NCI-H526 (cell line): ENCODE measurements at places on chromosomes 2 and 18.
A peak's percentile ranks its signal among the peaks of the same experiment; 100 is the strongest.

DNA sequence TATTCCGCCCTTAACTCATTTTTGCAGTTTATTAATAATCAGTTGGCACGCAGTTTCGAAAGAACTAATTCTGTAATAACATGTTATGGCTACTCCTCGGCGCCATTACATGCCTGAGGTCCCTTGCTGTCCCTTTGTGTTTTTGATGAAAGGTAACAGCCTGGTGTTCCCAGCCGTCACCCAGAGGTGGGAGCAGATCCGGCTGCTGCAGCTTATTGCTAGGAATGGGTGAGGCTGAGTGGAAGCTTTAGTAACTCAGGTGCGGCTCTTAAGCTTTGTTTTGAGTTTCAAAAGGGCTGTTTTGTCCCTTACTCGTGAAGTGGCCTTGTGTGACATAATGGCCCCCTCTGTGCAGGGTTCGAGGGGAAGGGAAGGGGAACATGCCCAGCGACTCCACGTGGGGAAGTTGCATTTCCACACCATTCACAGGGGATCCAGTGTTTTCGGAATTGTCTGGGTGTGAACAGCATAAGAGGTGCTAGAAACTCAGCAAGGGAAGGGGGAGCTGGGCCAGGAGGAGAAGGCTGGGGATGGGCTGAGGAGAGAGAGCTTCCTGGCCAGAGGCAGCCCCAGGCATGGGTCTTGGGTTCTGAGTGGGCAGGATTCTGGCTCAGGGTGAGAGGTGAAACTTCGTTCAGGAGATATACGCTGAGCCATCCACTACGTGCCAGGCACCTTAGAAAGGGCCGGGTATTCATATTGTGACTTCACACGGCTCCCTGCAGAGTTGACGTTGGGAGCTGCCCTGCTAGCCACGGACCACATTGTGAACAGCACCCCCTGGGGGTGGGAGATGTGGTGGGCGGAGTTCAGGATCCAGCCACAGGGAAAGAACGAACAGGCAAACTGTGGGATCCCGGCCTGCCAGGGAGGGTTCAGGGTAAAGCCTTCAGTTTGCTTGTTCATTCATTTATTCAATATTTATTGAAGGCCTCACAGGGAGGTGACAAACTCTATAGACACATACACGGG, 84.4 kb downstream of the TGOLN2 start:
- no peak for DNase-seq

DNA sequence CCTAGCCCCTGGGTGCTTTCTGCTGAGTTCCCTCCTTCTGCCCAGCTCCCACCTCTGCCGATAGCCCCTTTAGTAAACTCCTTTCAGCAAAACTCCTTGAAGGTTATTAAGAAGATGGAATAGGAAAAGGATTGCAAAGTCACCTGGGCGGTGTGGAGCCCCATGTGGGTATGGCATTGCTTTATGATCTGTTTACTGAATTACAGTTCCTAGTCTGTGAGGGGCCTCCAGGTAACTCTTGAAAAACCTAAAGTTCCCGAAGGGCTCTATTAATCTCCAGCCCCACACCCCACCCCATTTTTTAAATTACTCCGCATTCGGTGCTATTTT, 116.9 kb upstream of the UXS1 start:
- no peak for DNase-seq

- DNase-seq, result no peak
These were observed 112.3 kb downstream of the TNS1 start for GRCh38 chr2:217890445-217890844.

DNA sequence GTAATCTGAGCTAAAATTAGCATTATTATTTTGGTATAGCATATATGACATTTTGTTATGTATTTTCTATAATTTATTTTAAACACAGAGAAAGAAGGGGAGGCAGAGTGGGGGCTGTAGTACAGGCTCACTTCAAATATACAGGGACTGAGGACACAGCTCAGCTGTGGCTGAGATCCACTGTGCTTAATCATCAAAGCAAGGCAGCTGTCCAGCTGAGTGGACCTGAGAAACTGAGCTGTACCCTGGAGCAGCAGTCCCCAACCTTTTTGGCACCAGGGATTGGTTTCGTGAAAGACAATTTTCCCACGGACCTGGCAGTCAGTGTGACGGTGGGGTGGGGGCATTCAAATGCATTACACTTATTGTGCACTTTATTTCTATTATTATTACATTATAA, 687.2 kb downstream of the RNF144A start:
- no peak for DNase-seq

DNA sequence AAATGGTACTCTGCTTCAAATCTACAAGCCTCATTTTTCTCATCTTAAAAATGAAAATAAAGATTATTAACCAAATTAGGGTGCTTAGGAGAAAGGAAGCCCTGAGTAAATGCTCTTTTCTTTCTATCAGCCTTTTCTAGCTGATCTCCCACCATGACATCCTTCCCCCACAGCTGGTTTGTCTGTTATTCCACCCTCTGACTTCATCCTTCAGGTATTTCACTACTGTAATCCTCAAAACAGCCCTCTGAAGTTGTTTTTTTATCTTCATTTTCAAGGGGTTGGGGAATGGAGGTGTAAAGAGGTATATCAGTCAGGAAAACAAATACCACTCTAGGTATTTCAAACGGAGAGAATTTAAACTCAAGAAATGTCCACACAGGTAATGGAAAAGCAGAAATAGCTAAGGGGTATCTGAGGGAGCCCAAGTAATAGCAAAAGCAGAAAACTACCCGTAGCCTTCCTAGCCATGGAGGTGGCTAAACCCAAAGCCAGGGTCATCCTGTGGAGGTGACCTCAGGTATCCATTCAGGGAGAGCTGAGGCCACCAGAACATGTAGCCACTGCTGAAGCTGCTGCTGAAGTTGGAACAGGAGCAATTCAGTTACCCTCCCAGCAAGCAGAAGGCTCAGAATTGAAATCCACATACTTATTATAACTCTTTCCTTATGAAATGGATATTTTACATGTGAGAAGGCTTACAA, 990.9 kb upstream of the ACVR2A start:
- DNase-seq, result no peak

GRCh38 chr2:19225931-19226330, 132.5 kb downstream of the OSR1 start:
- no peak for DNase-seq

GRCh38 chr2:53740170-53740569, 27.4 kb upstream of the CHAC2 start:
- DNase-seq, result peak; percentile 53

DNA sequence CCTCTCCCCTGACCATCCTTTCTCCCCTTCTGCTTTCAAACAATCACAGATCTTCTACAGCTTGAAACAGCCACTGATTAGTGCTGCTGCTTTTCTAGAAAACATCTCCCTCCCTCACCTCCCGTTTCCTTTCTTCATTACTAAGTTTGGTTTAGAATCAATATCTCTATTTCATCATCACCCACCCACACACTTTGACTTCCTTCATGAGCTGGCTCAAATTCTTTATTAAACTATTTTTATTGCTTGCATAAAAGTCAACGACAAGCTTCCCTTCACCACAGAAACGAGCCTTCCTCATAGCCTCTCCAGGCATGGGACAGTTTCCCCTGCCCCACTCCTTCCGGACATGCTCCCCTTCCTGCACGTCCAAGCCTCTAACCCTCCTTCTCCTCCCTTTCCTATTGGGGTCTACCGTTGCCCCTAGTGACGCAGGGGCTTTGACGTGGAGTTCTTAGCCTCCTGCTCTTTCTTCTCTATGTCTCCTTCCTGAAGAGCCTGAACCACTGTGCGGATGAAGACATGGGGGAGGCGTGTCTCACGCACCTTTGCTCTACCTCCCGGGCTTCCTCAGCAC, 172.0 kb downstream of the AFF3 start:
- DNase-seq, result no peak

DNA sequence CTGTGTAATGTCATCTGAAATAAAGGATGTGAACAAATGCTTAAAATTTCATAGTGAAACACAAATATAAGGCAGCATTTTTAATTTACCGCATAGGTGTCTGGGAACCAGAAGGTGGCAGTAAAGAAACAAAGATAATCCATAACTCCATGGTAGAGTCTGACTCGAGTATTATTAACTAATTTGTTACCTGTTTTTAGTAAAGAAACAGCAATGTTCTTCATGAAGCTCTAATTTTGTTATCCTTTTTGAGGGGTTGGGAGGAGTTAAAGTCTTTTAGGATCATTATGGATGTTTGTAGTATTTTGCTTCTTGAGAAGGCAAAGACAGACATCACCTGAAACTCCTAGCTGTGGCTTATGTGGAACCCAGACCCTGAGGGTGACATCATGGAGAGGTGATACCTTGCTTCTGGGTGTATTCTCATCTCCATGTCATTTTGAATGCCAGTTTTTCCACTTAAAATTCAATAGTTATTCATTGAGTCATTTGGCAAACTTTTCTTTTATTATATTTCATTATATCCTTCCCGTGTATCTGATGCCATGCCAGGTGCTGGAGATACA, 286.2 kb upstream of the EPAS1 start:
- peak; percentile 28 for DNase-seq

- DNase-seq, result no peak
These were observed 259.5 kb downstream of the EPHA4 start for GRCh38 chr2:221312634-221313033.

DNA sequence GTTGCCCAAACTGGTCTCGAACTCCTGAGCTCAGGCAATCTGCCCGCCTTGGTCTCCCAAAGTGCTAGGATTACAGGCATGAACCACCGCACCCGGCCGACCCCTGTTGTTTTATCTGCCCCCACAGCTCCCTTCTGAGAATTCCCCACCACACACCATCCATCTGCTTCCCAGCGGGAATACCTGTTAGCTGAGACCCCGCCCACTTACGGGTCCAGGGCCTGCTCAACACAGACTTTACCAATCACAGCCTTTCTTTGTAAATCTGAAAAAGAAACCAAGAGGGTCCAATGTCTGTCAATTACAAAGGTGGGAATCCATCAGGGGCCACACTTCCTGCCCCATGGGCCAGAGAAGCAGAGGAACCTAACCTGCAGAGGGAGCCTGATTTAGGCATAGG, 14.2 kb upstream of the CABLES1 start:
- DNase-seq, result no peak

- DNase-seq, result no peak
These were observed 79.9 kb upstream of the DLX2 start for GRCh38 chr2:172182624-172183023.

- DNase-seq, result no peak
These were observed 743.6 kb downstream of the RNF144A start for GRCh38 chr2:7660816-7661215.

DNA sequence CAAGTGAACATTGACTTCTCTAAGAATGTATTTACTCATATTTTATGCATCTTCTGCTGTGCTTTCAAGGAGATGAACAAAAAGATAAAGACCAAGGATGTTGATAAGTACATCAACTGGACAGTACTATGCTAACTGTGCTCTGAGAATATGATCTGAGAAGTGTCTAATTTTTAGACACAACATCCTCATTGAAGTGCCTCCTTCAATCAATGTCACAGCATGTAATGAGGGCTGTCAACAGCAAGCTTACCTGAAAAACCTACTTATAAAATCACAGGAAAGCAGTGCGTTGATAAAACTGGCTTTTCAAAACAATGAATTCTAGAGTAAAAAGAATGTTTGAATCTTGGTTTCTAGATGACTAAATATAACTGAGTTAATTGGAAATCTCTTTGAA, 452.9 kb upstream of the DSEL start:
- DNase-seq, result no peak

GRCh38 chr2:156907806-156908205, 349.7 kb upstream of the GALNT5 start:
- DNase-seq, result no peak

- DNase-seq, result no peak
These were observed 194.0 kb downstream of the ACTR3 start for GRCh38 chr2:114083717-114084387.
